ENCODE measurements at places on chromosomes 5 and 9. TPM values are rescaled to one million over a fixed set of nuclear protein-coding genes. Genes with fewer than 3 reads are reported as not detected.

Gene PDZD2
- total RNA-seq, result 21.4 TPM

Gene TAF11L10
- total RNA-seq, result not detected

Gene HEMGN
- total RNA-seq, result not detected

Gene PDE6A
- not detected for total RNA-seq

Gene BTNL8
- total RNA-seq, result not detected

Gene ADAMTS12
- 37.5 TPM for total RNA-seq

Gene CKMT2
- total RNA-seq, result 20.5 TPM

Gene RASEF
- total RNA-seq, result 0.40 TPM

Gene CDC20B
- total RNA-seq, result not detected

Gene NEUROG1
- not detected for total RNA-seq

Gene CEL
- 1.4 TPM for total RNA-seq

- no peaks in the 10 kb centered on the region for H3K4me1 ChIP-seq
- no peaks in the 10 kb centered on the region for H3K36me3 ChIP-seq
- no peak for DNase-seq
- H3K27ac ChIP-seq, result no peak overlapping the region
- no peak overlapping the region for H3K4me3 ChIP-seq
- no peaks in the 10 kb centered on the region for H3K27me3 ChIP-seq
Measured at GRCh38 chr5:176906126-176906525, 7.0 kb upstream of the HK3 start.

GRCh38 chr9:132142924-132143323, 18.9 kb upstream of the NTNG2 start:
- H3K36me3 ChIP-seq, result no peaks in the 10 kb centered on the region
- H3K27me3 ChIP-seq, result peaks cover 22% of the 10 kb centered on the region
- DNase-seq, result no peak
- no peak overlapping the region for H3K27ac ChIP-seq
- H3K4me3 ChIP-seq, result no peak overlapping the region

DNA sequence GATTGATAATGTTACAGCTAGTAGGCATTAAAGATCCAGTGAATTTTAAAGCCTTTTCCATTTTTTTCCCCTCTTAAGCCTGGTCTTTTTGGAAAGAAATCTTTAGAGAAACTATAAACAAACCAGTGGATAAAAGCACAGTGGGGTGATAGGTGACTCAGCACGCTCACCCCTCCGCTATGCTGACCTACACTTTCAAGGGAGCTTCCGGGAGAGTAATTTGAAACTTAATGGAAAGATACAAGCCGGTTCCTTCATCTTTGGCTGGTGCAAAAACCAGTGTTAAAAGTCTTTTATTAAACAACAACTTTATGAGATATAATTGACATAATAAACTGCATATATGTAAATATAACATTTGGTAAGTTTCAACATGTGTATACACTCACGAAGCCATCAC, 27.0 kb upstream of the ALDOB start:
- no peak for DNase-seq
- H3K4me1 ChIP-seq, result no peaks in the 10 kb centered on the region
- no peak overlapping the region for H3K27ac ChIP-seq
- no peaks in the 10 kb centered on the region for H3K27me3 ChIP-seq
- H3K4me3 ChIP-seq, result no peak overlapping the region
- H3K36me3 ChIP-seq, result no peaks in the 10 kb centered on the region

DNA sequence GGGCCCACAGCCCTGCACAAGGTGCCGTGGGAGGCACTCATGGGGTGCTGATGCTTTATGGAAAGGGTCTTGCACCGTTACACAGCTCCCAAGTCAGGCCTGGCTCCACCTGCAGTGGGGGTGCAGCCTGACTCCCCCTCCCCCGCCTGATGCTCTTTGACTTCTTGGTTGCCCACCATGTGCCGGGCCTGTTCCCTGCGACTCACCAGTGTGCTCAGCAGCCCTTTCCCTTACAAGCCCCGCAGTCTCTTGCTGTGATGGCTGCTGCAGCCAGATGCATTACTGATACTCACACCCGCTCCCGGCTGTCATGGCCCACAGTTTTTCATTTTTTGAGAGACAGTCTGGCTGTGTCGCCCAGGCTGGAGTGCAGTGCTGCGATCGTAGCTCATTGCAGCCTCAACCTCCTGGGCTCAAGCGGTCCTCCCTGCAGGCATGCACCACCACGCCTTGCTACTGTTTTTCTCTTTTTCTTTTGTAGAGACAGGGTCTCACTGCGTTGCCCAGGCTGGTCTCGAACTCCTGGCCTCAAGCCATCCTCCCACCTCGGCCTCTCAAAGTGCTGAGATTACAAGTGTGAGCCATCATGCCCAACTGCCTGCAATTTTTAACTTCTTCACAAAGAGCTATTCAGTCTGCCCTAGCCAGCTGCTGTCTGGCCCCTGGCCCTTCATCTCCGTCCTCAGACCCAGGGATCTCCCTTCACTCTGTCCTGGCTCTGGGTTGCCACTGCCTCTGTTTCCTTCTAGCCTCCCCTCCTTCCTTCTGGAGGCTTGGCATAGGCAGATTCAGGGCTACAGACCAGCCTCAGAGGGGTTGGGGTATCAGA, 109.5 kb downstream of the RXRA start:
- H3K4me3 ChIP-seq, result no peak overlapping the region
- DNase-seq, result no peak
- H3K27me3 ChIP-seq, result no peaks in the 10 kb centered on the region
- no peaks in the 10 kb centered on the region for H3K36me3 ChIP-seq
